ENCODE measurements at places on chromosomes 6 and 20. TPM values are rescaled to one million over a fixed set of nuclear protein-coding genes. Genes with fewer than 3 reads are reported as not detected.

DNA sequence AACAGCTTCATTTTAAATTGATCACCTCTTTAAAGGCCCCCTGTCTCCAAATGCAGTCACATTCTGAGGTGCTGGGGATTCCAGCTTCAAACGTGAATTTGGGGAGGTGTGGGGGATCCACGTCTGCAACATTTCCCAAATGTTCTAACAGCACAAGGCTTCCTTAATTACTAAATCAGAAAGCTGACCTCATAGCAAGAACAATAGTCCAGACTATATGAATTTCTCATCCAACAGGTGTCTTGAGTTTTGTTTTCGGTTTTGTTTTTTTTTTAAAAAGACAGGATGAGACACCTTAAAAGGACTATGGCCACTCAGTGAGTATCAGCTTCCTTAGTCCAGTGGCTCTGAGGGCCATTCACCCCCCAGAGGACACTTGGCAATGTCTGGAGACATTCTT lies 11.5 kb downstream of the ATP9A start:
- H3K27ac ChIP-seq = no peak overlapping the region
- H3K27me3 ChIP-seq = no peaks in the 10 kb centered on the region
- H3K4me3 ChIP-seq = no peak overlapping the region
- H3K36me3 ChIP-seq = no peaks in the 10 kb centered on the region

DNA sequence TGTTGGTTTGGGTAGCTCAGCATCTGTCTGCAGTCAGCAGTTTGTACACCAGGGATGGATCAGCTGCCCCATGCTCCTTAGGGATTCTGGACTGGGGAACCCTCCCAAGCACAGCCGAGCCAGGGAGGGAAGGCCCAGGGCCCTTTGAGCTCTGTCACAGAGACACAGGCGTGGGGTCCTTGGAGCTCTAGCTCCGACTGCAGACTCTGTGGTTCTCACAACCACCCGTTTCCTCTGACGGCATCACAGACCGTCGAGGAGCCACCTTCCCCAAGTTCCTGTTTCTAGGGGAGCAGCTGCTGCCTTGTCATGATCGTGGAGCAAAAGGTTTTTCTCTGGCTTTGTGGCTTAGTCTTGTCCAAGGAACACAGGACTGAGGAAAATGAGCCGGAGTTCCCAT lies at the start of gene SLA2:
Gene SLA2 (minus strand): TSS at position 199 of the 400 bp plus-strand sequence. CDS start 4,861 bp downstream, outside the sequence.
- no peaks in the 10 kb centered on the region for H3K36me3 ChIP-seq
- H3K27ac ChIP-seq = no peak within 1 kb of the TSS
- H3K27me3 ChIP-seq = no peaks in the 10 kb centered on the region
- H3K4me1 ChIP-seq = no peaks in the 10 kb centered on the region

- H3K4me1 ChIP-seq = no peaks in the 10 kb centered on the region
- no peaks in the 10 kb centered on the region for H3K36me3 ChIP-seq
- no peaks in the 10 kb centered on the region for H3K27me3 ChIP-seq
- no peak for DNase-seq
- no peak overlapping the region for H3K4me3 ChIP-seq
These were observed 479.0 kb upstream of the CITED2 start for GRCh38 chr6:139853302-139853992.

GRCh38 chr20:8413691-8414090 lies 281.6 kb downstream of the PLCB1 start:
- no peak overlapping the region for H3K4me3 ChIP-seq
- no peaks in the 10 kb centered on the region for H3K27me3 ChIP-seq
- no peaks in the 10 kb centered on the region for H3K4me1 ChIP-seq
- H3K36me3 ChIP-seq = no peaks in the 10 kb centered on the region
- no peak for DNase-seq
- no peak overlapping the region for H3K27ac ChIP-seq

DNA sequence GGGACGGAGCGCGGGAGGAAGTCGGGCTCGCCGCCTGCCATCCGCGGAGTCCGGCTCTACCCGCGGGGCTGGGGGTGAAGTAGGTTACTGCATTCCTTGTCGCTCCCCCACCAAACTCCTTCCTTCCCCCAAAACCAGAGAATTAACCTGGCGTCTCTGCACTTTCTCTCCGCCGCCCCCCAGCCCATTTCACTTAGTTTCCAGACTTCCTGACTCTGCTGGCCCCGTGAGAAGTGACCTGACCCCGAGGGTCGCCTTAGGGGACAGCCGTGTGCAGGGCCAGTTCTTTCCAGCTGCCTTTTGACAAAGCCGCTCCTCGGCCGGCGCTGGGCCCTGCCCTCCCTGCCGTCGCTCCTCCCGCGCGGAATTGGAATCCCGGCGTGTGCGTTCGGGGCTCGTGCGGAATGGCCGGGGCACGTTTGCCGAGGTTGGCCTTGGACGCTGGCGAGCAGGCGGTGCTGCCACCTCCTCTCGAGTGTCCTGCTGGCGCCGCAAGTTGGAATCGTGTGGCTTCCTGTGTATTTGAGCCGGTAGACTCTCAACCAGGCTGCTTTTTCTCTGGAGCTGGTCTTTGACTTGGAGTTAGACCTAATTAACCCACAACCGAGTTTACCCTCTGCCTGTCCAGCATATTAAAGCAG lies 650 bp downstream of the DCBLD1 start:
- H3K36me3 ChIP-seq = no peaks in the 10 kb centered on the region
- DNase-seq = peak; percentile 64
- peak overlapping the region; percentile 88 for H3K4me3 ChIP-seq
- peak overlapping the region; percentile 93 for H3K27ac ChIP-seq
- no peaks in the 10 kb centered on the region for H3K27me3 ChIP-seq

- no peaks in the 10 kb centered on the region for H3K36me3 ChIP-seq
- no peaks in the 10 kb centered on the region for H3K27me3 ChIP-seq
- H3K4me3 ChIP-seq = no peak overlapping the region
- no peak for DNase-seq
- peaks cover 34% of the 10 kb centered on the region for H3K4me1 ChIP-seq
- no peak overlapping the region for H3K27ac ChIP-seq
These were observed 397.4 kb downstream of the MAFB start for GRCh38 chr20:40291493-40292135.

- H3K36me3 ChIP-seq = no peaks in the 10 kb centered on the region
- H3K27me3 ChIP-seq = no peaks in the 10 kb centered on the region
- no peak overlapping the region for H3K27ac ChIP-seq
- DNase-seq = no peak
These were observed 202.0 kb upstream of the GMDS start for GRCh38 chr6:2447318-2447920.

DNA sequence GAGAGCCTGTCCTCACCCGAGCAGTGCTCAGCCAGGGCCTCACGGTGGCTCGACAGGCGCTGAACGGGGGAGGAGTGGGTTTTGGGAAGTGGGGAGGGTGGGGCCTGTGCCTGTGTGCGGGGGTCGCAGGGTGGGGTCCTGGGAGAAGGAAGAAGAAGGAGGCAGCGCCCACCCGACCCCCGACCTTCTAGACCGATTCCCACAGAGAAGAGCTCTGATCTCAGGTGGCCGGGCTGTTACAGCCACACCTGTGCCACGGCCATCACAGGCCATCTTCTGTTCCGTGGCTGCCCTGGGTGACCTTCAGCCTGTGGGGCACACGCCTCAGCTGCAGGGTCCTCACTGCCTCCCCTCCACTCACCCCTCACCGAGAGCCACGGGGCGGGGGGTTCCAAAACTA lies 41.4 kb upstream of the GATA5 start:
- H3K4me3 ChIP-seq = no peak overlapping the region
- no peaks in the 10 kb centered on the region for H3K27me3 ChIP-seq
- peaks cover 41% of the 10 kb centered on the region for H3K4me1 ChIP-seq
- no peaks in the 10 kb centered on the region for H3K36me3 ChIP-seq

GRCh38 chr20:63577317-63577894 lies 3.4 kb upstream of the HELZ2 start:
- H3K4me3 ChIP-seq = no peak overlapping the region
- no peak overlapping the region for H3K27ac ChIP-seq
- H3K27me3 ChIP-seq = peaks cover 3% of the 10 kb centered on the region
- H3K4me1 ChIP-seq = peaks cover 5% of the 10 kb centered on the region
- DNase-seq = no peak
- no peaks in the 10 kb centered on the region for H3K36me3 ChIP-seq

- DNase-seq = no peak
- no peak overlapping the region for H3K27ac ChIP-seq
- no peaks in the 10 kb centered on the region for H3K36me3 ChIP-seq
- H3K4me1 ChIP-seq = no peaks in the 10 kb centered on the region
These were observed 11.6 kb upstream of the KCNG1 start for GRCh38 chr20:51034476-51034875.

GRCh38 chr6:121506761-121507754 lies 71.6 kb downstream of the GJA1 start:
- H3K27me3 ChIP-seq = no peaks in the 10 kb centered on the region
- peak overlapping the region; percentile 76 for H3K27ac ChIP-seq

DNA sequence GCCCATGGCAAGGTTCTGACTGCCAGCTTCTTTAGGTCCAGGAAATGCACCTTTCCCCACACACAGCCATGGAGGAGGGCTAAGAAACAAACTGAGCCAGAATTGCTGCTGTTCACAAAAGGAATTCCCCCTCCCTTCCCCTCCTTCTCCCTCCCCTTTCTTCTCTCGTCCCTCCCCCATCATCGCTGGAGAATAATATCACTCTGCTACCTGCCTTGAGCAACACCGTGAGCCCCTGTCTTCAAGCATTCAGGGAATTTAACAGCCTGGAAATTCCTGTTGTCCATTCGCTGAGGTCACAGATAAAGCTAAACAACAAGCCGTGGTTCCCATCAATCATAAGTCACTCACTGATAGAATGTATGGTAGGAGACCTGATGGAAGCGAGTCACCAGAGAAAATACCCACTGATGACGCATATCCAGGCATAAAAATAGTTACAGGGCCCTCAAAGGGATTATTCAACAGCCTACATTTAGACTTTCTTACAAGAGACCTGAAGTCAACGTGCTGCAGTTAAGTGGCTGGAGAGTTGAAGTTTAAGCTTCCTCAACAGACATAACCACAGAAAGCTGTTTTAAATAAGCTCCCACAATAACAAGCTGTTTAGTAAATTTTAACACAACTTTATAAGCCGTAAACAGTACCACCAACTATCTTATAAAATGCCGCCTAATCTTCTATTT lies 59.7 kb downstream of the HIVEP2 start:
- H3K4me1 ChIP-seq = peaks cover 68% of the 10 kb centered on the region
- peak overlapping the region; percentile 84 for H3K27ac ChIP-seq
- no peaks in the 10 kb centered on the region for H3K36me3 ChIP-seq
- no peak for DNase-seq
- no peaks in the 10 kb centered on the region for H3K27me3 ChIP-seq

DNA sequence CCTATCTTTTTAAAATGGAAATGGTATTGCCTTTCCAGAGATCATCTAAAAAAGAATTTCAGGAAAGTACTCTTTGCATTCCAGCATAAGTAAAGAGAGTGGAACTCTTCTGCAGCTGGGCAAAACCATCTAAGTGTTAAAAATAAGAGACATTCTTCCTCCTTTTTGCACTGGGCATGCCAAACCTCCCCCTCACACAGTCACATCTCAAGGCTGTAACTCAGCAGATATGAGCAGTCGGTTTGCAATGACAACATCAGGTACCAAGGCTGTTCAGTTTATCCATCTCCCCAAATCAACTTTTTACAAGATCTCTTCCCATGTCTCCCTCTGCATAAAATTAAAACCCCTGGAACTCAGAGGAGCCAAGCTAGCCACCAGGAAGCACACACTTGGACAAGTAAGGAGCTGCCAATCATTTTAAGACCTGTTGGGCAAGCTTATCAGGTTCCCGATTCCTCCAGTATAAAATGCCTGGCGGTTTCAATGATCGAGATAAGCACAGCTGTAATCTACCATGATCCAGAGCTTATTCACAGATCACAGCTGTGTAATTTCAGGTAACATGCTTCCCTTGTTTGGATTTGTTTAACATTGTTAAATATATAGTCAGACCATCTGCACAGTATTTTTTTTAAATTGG lies 23.2 kb downstream of the ID4 start:
- no peaks in the 10 kb centered on the region for H3K4me1 ChIP-seq
- H3K27ac ChIP-seq = no peak overlapping the region
- no peak overlapping the region for H3K4me3 ChIP-seq
- no peaks in the 10 kb centered on the region for H3K36me3 ChIP-seq
- no peak for DNase-seq
- H3K27me3 ChIP-seq = no peaks in the 10 kb centered on the region

DNA sequence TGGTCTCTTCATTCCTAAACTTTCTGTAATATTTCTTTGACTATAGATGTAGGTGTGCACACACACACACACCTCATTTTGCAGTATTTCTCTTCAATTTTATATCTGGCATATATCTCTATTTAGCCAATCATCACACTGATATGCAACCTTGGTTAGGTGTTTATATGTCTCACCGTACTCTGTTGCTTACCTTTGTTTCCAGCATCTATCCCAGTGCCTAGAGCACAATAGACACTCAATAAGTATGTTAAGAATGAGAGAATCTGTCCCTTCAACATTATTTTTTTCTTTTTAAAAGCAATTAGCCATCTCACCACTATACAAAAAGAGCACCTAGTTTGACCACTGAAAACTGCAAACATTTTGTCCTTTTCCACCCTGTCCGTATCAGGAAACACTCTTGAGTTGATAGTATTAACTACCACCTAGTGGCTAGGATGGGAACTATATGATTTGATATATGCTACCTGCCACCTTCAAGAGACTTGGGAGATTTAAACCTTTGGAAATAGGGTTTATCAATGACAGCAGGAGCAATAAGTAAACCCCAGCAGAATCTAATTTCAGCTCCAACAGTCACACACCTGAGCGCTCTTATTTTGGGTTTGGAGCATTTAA lies 48.7 kb upstream of the RSPO3 start:
- no peaks in the 10 kb centered on the region for H3K36me3 ChIP-seq
- no peak overlapping the region for H3K27ac ChIP-seq
- H3K27me3 ChIP-seq = no peaks in the 10 kb centered on the region
- H3K4me3 ChIP-seq = no peak overlapping the region
- no peak for DNase-seq

The SLC16A10 gene
- total RNA-seq = 43.1 TPM

The NKX2-2 gene
- not detected for total RNA-seq

The TBX18 gene
- total RNA-seq = 0.24 TPM

The RIPPLY2 gene
- total RNA-seq = not detected

The ANGPT4 gene
- 0.04 TPM for total RNA-seq

The CALHM5 gene
- 0.82 TPM for total RNA-seq

The HMGCLL1 gene
- 0.78 TPM for total RNA-seq

All from psoas muscle (tissue), 8 donors.